ENCODE measurements at places on chromosomes 7 and 10.

GRCh38 chr10:25912866-25913265 lies 21.2 kb upstream of the MYO3A start:
- no peak for DNase-seq

GRCh38 chr10:110616493-110617033 lies 27.6 kb upstream of the RBM20 start:
- no peak for DNase-seq

GRCh38 chr10:131746241-131746711 lies 154.5 kb upstream of the PPP2R2D start:
- DNase-seq, result no peak

- no peak for DNase-seq
These were observed 32.3 kb downstream of the SMURF1 start for GRCh38 chr7:99111591-99111990.

- DNase-seq, result no peak
These were observed 139.4 kb upstream of the SHH start for GRCh38 chr7:155951554-155952158.

DNA sequence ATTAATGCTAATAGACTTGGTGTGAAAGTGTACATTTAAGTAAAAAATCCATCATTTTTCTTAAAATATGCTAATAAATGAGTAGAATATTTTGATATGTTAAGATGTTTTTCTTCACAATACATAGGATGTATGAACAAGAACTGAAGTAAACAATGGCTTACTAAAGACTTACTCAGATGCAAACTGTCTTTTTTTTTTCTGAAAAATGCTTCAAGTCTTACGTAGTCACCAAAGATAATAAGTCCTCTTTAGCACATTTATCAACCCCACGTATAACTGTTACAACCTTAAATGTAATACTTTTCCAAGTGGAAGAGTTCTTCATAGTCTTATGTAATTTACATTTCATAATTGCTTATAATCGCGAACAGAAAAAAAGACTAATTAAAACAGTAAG lies 54.8 kb downstream of the MDFIC start:
- DNase-seq, result no peak

GRCh38 chr10:22468570-22469320 lies 123.4 kb downstream of the SPAG6 start:
- no peak for DNase-seq

DNA sequence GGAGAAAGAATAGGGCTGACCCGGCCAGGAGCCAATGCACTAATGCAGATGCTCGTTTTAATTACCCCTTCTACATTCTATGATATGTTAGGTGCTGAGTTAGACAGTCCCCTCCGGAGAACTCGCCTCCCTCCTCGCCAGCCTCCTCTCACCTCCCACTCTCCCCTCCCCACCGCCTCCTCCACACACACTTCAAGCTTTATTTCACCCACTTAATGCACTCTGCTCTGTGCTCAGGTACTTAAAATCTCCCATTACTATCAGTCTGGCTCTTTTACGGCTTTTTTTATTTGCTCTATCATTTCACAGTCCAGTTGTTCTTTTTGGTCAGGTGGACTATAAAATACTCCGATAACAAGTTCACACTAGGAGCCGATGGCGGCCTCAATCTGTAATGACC lies 231.6 kb downstream of the TEX36 start:
- DNase-seq, result no peak

DNA sequence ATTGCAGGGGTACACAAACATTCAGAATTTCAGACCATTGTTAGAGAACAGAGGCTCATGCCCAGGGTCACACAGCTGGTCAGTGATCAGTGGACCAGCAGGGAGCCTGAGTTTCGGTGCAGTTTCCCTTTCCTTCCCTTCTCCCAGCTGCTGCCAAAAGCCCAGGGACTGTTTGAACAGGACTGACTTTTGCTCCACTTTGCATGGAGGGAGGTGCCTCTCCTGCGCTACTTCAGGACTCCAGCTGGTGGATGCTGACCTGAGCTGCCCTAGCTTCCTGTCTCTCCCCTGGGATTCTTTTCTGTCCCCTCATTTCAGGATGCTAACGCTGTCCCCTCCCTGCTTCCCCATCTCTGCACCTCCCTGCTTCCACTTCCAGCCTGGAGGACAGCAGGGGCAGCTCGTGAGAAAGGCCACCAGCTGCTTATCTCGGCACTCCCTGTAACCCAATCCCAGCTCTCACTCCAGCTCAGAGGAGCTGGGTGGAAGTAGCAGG lies 14.5 kb downstream of the SH2D4B start:
- no peak for DNase-seq

- DNase-seq, result no peak
These were observed 213.1 kb downstream of the CREB5 start for GRCh38 chr7:28625432-28625831.

GRCh38 chr10:73076360-73077183 lies 20.1 kb downstream of the P4HA1 start:
- DNase-seq, result no peak

GRCh38 chr7:33075818-33076518 lies 13.4 kb upstream of the NT5C3A start:
- DNase-seq, result no peak

- no peak for DNase-seq
These were observed 516.3 kb upstream of the MKI67 start for GRCh38 chr10:128642502-128642901.

DNA sequence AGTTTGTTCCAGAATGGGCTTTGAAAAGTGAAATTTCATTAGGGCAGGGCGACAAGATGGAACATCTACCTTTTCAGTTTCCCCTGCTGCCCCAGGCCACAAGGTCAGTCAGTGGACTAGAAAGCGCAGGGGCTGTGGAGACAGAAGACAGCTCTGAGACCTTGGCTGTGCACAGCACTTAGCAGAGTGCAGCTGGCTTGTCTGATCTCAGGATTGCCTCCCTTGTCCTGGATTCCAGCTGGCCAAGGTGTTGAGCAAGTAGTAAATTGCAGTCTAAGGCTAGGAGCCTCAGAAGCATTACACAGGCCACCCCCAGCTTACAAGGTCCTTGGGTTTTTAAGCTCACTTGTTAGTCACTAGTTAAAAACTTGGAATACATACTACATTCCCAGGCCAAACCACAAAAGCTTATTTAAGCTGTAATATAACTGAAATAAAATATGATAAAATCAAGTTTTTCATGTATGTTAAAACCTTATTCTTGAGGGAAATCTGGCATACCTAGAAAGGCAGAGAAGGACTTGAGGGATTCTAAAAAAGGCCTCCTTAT lies 67.3 kb upstream of the NPY start:
- DNase-seq, result no peak

DNA sequence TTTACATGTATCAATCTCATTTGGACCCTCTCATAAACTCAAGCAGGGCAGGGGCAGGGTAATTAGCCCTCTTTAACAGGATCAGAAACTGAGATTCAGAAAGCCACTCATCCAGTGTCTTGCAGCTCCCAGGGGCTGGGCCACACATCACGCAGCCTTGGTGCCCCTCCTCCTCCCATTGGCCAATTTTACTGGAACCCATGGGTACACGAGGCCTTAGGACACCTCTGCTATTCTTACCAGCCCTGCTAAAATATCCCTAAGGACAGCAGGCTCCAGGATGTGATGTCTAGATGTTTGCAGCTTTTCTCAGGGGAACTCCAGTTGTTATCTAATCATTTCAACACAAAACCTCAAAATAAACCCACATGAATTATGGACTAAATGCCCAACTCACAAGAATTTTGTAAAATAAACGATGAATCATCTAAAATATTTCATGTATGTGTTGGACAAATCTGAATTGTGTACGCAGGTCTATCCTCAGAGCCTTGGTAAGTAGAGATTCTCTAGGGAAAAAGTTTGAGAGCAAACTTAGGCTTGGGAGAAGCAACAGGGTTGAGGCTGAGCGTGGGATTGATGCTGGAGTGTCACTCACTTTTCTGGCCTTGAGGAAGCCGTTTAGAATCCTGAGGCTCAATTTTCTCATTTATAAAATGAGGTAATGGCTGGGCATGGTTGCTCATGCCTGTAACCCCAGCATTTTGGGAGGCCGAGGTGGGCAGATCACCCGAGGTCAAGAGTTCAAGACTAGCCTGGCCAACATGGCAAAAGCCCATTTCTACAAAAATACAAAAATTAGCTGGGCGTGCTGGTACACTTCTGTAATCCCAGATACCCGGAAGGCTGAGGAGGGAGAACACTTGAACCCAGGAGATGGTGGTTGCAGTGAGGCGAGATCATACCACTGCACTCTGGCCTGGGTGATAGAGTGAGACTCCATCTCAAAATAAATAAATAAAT lies 69.7 kb upstream of the TNS3 start:
- no peak for DNase-seq

DNA sequence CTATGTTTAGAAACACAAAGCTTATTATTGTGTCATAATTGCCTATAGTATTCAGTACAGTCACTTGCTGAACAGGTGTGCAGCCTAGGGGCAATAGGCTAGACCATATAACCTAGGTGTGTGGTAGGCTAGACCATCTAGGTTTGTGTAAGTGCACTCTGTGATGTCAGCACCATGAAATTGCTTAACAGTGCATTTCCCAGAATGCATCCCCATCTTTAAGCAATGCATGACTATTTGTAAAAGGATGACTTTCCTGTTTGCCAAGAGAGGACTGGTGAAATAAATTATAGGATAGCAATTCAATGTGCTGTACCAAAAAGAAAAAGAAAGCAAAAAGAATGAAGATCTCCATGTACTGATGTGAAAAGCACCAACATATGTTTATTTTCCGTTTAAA lies 288.7 kb upstream of the AUTS2 start:
- DNase-seq, result no peak

DNA sequence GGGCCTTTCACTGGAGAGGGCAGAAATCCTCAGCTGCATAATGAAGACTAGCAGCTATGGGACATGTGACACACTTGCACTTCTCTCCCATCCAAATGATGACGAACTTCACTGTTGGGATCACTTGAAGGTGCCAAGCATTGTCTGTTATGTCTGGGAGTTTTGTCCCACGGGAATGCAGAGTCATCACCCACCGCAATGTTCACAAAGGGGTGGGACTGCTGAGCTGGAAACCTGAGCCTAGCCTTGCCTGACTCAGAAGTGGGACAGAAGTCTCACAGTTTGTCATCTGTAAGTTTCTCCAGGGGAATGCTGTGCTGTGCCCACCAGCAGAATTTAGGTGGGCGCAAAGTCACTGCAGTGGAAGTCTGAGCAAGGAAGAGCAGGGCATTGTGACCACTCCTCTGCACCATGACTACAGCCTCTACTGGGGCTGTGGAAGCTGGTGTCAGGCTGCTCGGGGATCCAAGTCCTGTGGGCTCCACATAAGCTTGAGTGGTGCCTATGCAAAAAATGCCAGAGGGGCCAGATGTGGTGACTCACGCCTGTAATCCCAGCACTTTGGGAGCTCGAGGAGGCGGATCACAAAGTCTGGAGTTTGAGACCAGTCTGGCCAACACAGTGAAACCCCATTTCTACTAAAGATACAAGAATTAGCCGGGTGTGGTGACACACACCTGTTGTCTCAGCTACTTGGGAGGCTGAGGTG lies 472.0 kb upstream of the CNTNAP2 start:
- no peak for DNase-seq

GRCh38 chr10:102413806-102414561 lies 4.6 kb downstream of the PSD start:
- no peak for DNase-seq

DNA sequence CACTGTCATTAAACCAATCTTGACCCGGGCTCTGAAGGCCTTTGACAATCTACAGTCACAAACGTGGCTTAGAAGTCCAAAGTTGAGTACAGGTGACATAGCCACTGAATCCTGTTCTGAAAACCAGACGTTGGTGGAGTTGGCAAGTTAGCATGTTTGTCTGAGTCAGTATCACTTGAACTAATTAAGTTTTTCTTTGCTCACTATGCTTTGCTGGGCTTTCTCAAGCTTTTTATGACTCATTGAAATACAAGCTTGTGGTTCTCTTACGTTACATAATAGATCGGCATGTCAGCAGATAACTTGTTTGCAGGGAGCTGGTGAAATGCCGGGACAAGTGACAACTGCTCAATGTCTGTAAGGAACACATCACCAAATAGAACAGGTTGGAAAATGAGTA lies 53.8 kb downstream of the ARL5B start:
- no peak for DNase-seq

GRCh38 chr10:71725998-71726579 lies 6.5 kb upstream of the C10orf105 start:
- DNase-seq, result peak; percentile 72

DNA sequence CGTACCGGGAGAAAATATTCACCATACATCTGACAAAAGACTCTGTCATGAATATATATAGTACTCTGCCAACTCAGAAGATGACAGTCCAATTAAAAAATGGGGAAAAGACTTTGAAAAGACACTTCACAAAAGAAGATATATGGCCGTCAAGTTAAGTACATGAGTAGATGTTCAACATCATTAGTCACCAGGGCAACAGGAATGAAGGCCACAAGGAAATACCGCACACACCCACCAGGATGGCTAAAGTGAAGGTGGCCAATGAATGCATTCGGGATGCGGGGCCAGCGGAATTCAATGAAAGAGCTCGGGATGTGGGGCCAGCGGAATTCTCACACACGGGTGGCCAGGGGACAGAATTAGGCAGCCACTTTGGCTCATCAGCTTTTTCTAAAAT lies 42.2 kb downstream of the MAD1L1 start:
- no peak for DNase-seq

- DNase-seq, result no peak
These were observed 49.9 kb downstream of the CALML3 start for GRCh38 chr10:5574642-5575131.

DNA sequence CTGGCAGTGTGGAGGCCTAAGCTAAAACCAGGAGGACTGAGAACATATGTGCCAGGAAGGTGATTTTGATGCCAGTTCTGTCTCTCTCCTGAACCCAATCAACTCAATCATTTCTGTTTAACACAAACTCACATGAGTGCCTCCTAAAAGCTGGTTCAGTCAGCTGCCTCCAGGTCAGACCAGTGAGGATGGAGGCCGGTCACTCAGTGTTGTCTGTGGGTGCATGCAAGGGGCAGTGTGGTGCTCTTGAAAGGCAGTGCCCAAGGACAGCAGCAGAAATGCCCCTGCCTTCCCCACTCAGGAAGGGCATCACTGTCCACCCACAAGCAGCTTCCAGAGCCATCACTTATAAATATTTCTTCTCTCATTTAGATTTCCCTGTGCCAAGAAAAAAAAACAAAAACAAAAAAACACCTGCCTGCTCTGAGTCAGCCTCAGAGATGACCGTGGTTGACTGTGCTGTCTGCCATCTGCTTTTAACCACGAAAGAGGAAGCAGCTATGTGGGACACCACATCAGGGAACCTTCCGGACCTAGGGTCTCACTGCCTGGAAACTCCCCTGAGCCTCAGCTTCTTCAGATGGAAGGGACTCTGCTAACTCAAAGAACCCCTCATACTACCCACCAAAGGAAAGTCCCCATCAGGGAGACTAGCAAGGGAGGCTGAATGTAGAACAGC lies 39.1 kb downstream of the VOPP1 start:
- peak; percentile 62 for DNase-seq

DNA sequence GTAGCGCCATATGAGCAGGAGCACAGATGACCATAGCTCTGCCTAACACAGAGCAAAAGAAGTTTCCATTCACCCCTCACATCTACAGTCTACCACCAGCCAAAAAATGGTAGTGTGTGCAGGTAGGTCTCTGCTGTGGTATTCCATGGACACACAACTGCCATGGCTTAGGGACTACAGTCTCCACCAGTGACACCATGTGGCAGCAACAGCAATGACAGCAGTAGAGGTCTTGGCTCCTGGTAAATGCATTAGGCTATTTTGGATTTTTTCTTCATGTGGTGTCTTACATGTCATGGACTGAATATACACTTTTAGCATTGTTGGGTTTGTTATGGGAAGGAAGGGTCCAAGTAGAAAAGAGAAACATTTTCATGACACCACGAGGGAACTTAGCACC lies 70.1 kb upstream of the CABCOCO1 start:
- DNase-seq, result no peak

All from stimulated activated CD4-positive, alpha-beta T cell treated with anti-CD3 and anti-CD28 coated beads, Interleukin-4, amount 100 ng/mL, for 1 hour (primary cell).